ENCODE measurements at places on chromosomes 7 and 10.
A peak's percentile ranks its signal among the peaks of the same experiment; 100 is the strongest.

GRCh38 chr10:36393801-36394200 lies 731.6 kb upstream of the ANKRD30A start:
- no peak for DNase-seq

GRCh38 chr7:50690541-50691011 lies 92.1 kb downstream of the GRB10 start:
- peak; percentile 70 for DNase-seq

DNA sequence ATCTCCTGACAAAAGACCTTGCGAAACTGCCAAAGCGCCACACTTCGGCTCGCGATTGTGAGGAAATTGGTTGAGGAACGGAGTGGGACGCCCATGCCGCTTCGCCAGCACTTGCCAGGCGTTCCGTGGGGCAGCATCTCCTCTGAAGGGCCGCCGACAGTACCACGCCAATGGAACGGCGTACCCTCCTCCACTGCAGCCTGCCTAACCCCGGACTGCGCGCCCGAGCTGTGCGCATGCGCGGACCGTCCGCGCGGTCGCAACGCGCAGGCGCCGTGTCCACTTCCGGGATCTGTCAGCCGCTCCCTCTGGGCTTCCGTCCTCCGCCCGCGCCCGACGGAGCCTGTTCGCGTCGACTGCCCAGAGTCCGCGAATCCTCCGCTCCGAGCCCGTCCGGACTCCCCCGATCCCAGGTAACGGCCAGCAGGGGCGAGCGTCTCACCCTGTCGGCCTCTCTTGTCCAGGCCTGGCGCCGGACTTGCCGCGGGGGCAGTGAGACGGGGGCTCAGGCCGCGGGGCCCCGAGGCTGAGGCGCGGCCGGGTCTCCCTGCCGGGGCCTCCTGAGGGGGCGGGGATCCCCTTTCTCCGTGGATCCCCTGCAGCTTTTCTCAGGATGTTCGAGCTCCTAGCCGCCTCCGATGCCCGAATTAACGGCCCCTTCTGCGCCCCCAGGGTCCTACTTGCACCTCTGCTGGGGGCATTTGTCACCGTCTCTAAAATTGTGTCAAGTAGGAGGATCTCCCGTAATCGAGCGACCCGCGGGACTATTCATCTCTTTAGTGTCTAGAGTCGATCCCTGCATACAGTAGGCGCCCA lies at the start of gene ARPC1A:
Gene ARPC1A (plus strand): TSS at position 307 of the 816 bp plus-strand sequence. CDS start 7,456 bp downstream, outside the sequence.
- peak; percentile 91 for DNase-seq

- DNase-seq, result peak; percentile 71
These were observed 541.3 kb downstream of the LRMDA start for GRCh38 chr10:75972491-75973276.

- no peak for DNase-seq
These were observed 273.5 kb downstream of the FGFR2 start for GRCh38 chr10:121324678-121325213.

DNA sequence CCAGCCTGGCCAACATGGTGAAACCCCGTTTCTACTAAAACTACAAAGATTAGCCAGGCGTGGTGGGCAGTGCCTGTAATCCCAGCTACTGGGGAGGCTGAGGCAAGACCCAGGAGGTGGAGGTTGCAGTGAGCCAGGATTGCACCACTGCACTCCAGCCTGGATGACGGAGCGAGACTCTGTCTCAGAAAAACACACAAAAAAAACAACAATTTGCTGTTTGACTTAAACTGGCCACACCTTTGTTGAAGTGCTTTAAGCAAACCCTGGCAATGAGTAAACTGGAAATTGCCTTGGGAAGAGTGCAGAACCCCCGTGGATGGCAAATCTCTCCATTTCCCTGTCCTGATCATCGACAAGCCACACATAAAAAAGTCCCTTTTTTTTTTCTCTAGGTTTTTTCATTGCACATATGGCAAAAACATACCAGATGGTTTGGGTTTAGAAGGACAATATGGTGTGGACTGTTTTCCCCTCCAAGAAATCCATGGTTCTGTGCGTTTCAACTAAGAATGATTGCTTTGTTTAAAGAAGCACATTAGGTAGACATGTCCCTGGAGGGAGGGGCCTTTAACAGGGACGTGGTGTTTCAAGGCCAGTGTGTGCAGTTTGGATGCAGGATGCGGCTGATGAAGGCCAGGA lies 76.9 kb downstream of the NRP1 start:
- no peak for DNase-seq

DNA sequence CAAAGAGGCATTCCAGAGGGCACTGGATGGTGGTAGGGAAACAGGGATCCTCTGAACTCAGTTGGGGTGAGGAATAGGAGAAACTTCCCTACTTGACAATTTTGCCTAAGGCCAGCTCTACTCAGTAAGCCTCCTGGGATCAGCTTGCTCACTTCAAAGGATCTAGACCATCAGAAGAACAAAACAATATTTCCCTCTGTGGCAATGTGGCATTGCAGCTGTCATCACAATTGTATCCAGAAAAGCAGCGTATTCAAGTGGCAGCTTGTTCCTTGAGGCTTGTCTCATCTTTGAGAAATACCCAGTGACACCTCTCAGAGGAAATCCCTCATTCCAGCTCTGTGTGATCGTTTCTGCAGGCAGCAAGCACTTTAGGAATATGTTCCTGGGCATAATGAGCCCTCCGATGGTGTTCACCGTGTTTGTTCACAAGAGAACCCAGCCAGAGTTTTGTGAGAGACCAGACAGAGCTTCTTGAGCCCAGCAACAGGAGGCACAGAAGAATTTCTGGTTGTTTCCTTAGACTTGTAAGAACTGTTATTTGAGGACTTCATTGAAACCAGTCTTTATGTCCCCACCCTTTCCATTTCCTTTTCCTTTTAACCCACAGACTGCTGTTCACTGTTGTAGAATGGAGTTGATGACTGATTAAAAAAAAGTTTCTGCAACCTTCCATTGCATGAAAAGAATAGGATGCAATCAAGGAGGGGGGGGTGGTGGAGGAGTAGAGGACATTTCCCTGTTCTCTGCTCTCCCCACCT lies 747.3 kb downstream of the LRMDA start:
- no peak for DNase-seq

DNA sequence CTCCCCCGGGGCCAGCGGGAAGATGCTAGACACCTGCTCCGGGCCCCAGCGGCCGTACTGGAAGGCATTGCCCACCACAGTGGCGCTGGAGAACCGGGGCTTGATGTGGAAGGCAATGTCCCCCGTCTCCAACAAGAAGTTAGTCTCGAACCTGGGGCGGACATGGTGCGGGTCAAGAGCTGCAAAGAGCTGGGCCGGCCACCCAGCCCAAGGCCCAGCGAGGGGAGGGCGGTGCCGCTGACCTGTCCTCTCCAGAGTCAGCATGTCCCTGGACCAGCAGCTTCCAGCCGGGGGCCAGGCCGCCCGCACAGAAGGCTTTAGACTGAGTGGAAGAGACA lies 551 bp downstream of the GRIFIN start:
- no peak for DNase-seq

DNA sequence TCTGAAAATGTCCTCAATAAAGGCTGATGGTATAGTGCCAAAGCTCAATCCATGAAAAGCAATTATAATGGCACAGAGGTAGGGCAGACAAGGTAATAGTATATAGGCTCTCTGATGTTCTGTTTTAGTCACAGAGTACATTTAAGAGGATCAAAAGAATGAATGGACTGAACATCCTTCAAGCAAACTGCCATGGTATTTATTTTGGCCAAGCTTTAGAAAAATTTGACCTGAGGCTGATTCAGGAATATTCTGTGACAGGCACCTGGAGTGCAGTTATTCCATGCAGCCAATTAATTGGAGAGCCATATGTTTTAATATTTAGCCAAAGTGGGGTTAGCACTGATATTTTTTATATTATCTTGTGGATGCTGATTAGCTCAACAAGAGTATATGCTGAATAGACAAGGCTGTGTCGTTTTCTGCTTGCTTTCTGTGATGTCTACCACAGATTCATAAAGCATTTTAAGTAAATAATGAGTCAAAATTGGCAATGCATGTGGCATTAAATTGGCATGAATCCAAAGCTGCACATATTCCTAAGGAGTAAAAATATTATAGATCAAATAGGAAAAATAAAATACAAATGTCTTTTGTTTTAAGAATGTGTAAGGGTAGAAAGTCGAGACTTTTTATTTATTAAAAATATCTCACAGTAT lies 177.4 kb downstream of the PCLO start:
- no peak for DNase-seq

DNA sequence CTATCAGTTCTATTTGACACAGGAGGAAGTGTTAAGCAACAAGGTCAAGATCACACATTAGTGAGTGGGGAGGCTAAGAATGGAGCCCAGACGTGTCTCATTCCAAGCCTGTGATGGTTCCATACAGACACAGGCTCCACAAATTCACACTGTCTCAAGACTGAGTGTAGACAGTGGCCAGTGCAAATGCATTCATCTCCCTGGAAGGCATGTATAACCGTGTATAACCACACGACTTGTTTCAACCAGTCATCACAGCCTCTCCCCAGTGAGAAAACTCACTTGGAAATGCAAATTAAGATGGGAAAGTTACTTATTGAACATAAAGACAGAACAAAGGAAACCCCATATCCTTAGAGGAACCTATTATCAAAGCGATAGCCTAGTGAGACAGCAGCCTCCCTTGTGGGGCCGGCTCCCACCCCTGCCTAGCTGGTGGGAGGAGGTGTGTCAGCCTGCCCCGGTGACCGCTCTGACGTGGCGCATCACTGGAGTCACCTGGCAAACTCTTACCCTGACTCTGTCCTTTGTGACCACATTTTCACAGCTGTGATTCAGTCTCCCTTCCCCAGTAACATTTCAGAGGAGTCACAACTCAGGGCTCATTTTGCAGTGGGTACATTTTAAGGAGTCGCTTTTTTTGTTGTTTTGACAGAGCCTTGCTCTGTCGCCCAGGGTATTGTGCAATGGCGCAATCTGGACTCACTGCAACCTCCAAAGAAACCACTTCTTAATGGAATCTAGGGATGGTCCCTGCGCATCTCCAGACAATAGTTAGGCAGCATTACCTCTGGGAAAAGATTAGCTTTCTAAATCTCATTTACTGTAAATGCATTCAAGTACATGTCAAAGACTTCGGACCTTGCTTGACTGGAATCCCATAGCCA lies 126.6 kb upstream of the PARD3 start:
- DNase-seq, result peak; percentile 23

- peak; percentile 97 for DNase-seq
These were observed 463 bp upstream of the UPP1 start for GRCh38 chr7:48088559-48089045.

GRCh38 chr10:3533296-3533695 lies 251.7 kb downstream of the KLF6 start:
- DNase-seq, result no peak

- no peak for DNase-seq
These were observed 80.3 kb upstream of the RET start for GRCh38 chr10:42996588-42996987.
